HL-60 (cell line): ENCODE measurements at places on chromosomes 6 and 20.

DNA sequence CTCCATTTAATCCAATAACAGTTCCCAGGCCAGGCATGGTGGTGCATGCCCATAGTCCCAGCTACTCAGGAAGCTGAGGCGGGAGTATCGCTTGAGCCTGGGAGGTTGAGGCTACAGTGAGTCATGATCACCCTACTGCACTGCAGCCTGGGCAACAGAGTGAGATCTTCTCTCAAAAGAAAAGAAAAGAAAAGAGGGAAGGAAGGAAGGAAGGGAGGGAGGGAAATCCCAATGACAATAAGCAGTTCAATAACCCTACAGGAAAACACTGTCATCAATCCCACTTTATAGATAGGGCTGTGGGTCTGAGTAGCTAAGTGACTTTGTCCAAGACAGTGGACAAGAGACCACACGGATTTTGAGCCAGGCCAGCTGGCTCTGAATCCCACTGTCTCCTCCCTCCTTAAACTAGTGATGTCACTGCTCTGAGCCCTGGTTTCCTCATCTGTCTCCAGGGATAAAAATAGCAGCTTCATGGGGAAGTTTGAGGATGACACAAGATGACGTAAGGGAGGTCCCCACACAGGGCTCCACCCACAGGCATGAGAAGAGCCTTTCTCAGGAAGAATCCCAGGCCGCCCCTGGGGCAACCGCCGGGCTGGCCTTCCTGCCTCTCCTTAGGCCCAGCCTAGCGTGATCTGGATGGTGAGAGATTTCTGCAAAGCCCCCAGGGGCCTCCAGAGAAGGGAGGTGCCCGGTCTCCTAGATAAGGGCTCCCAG lies 7.2 kb upstream of the TRIB3 start:
- DNase-seq = peak; percentile 85

- DNase-seq = no peak
Observed at GRCh38 chr6:167858086-167858591, 31.4 kb downstream of the AFDN start.

DNA sequence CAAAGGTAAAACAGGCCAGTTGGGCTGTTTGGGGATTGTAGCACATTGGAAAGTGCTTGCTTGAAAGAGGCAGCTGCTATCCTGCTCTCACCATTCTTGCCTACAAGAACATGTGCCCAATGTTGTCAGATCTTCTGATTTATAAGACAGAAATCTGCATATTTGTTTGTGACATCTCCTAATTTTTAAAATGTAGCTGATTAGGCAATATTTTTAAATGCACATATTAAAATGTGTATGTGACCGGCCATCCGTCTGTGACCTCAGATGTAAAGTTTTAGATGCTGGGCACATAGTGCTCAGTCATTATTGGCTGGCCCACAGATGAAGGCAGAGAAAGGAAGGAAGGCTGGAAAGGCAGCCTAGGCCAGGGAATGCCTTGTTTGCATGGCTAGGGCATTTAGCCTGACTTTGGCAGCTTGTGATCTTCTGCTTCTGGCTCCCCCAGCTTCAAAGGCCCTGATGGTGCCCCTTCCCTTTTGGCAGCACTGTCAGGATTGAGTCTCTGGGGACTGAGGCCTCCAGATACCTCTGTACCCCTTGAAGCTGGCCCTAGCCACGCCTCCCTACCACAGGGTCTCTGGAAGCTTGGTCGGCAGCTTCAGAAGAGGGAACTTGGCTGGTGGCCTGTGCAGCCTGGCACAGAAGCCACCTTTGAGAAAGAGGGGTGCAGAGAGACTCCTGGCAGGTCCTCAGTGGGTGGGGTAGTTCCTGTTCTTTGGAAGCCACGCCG lies 6.4 kb downstream of the SNPH start:
- DNase-seq = peak; percentile 71

- no peak for DNase-seq
Observed at GRCh38 chr6:133774356-133774755, 114.6 kb upstream of the TCF21 start.

- DNase-seq = no peak
Observed at GRCh38 chr20:3364323-3365013, 43.0 kb downstream of the DNAAF9 start.

GRCh38 chr6:89562093-89562973 lies 76.2 kb downstream of the LYRM2 start:
- no peak for DNase-seq

DNA sequence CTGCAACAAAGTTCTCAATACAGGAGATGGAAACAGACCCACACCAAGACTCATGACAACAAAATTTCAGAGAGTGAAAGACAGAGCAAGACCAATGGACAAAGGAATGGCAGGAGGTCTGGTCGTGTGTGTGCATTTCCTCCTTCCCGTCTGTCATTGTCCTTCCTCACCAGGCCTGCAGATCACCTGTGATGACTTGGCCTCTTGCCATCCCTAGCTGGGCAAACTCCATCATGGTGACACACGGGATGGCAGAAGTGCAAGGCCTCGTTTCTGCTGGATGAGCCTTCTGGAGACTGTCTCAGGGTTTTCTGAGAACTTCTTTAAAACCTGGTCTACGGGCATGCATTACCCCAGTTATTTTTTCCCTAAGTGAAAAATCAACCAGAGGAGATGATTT lies 49.2 kb downstream of the RPP21 start:
- DNase-seq = no peak

DNA sequence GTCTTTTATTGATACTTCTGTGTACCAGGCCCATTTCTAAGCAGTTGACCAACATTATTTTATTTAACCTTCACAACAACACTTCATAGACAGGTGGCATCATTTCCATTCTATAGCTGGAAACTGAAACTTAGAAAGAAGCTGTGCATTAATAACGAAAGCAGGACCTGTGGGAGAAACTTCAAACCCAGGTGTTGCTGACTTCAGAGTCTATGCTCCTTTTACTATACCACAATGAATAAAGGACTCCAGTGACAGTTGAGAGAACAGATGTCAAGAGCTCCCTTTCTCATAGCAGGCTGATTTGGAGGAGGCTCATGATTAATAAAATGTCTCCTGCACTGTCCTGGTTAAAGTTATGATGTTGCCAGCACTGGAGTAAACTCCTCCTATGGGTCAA lies 56.6 kb upstream of the POU3F2 start:
- no peak for DNase-seq
